Activated CD8-positive, alpha-beta memory T cell treated with anti-CD3 and anti-CD28 coated beads for 1 hour (primary cell): ENCODE measurements at places on chromosomes 2 and 18.

- no peak for DNase-seq
These were observed 1481.6 kb upstream of the PIK3C3 start for GRCh38 chr18:40473221-40474029.

DNA sequence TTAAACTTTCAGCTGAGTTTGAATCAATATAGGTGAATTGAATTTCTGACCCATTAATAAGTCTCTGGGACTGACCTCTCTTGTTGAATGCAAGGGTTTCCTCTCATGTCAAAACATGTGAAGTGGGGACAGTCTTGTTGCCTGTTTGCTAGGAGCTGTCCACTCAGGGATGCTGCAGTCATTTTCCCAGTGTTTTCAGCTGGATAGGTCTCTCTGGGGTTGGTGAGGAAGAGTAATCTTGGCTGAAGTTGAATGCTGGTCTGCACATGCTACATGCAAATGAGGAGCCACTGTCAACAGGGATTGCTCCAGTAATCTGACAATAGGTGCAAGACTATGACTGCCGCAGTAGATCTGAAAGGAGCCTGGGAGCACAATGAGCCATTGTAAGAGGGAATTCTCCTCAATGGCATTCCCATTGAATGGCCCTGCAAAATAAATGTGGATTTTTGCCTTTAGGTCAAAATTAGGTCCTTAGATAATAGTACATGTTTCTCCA lies 34.1 kb upstream of the IL1RL1 start:
- DNase-seq = no peak

- no peak for DNase-seq
These were observed 28.6 kb upstream of the POU3F3 start for GRCh38 chr2:104825124-104825865.

- DNase-seq = no peak
These were observed 20.3 kb downstream of the ITPRID2 start for GRCh38 chr2:181911830-181912229.

GRCh38 chr2:239212121-239212928 lies 188.5 kb downstream of the HDAC4 start:
- DNase-seq = no peak

- no peak for DNase-seq
These were observed 23.2 kb downstream of the ABCB11 start for GRCh38 chr2:169007941-169008340.

- DNase-seq = no peak
These were observed 234.9 kb upstream of the SMAD7 start for GRCh38 chr18:49185623-49186022.

DNA sequence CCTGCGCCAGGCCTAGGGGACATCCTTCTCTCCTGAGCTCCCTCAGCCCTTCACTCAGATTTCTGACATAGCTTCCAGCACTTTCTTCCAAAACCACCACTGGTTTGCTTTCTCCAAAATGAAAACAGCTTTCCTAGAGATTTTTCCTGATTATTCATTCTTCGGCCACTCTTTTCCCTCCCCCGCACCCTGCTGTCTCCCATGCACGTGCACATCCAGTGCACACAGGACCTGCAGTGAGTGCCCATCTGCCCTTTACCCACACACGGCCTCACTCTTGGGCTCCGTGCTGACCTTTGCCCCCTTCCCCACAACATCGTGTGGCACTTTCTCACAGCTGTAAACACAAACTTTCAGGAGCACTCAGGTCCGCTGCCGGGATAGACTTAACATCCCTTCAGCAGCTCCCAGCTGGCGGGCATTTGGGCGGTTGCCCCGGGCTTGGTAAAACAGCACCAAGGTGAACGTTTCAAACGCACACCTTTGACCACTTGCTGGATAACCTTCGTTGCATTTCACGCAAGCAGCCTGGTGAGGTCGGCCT lies 25.8 kb downstream of the KIF1A start:
- DNase-seq = no peak

DNA sequence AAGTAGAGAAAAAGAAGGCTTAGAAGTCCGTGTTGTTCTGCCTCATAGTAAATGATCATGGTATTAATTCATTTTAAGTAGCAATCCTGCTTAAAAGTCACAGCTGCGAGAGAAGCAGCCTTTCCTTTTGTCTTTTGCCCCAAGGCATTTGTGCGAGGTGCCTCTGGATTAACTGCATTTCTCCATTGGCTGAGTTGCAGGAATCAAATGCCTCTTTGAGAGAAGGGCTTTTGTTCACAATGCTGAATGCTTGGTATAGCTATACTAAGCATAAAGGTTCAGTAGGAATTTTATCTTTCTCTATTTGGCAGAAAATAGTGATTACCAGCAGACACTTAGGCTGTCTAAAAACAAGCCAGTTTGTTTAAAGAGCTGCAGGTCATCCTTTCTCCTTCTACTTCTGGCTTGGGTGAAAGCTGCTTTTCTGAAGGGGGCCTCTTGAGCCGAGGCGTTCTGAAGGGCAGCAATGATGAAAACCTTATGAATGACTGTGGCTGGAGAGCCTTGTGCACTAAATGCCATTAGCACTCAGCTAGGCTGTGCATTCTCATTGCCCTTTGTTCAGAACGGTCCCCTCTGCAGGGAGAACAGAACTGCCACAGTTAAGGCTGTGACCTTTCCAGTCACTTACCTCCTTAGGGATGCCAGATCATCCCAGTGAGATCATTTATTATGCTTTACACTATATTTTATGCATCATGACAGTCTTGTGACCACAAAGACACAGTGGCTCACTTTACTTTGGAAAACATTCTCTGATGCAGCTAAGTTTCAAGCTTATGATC lies 68.8 kb upstream of the TMEM87B start:
- no peak for DNase-seq

GRCh38 chr18:55920063-55920462 lies 332.1 kb upstream of the TCF4 start:
- DNase-seq = no peak

GRCh38 chr2:13003500-13003899 lies 286.8 kb downstream of the TRIB2 start:
- no peak for DNase-seq

- DNase-seq = no peak
These were observed 61.7 kb downstream of the MRPL35 start for GRCh38 chr2:86260978-86261377.

- DNase-seq = no peak
These were observed 41.9 kb downstream of the TANC1 start for GRCh38 chr2:159010340-159010739.

- no peak for DNase-seq
These were observed 16.0 kb upstream of the CNDP2 start for GRCh38 chr18:74480149-74480651.

GRCh38 chr2:170813611-170814532 lies 2.8 kb upstream of the GAD1 start:
- no peak for DNase-seq

DNA sequence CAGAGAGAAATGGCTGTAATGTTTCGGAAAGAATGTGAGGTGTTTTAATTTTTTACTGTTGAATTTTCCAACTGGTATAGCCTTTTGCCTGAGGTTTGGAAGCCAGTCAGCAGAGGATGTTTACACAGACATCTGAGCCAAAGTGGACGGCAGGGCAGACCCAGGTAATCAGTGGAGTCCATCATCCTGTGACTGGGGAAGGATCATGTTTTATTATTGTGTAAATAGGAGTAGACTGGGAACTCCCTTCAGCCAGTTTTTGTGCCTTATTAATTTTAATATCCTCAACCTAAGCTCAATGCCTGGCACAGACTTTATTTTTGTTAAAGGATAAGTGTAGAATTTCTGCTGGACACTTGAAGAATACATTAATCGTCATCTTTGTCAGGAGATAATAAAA lies 142.0 kb upstream of the GAREM1 start:
- DNase-seq = no peak

DNA sequence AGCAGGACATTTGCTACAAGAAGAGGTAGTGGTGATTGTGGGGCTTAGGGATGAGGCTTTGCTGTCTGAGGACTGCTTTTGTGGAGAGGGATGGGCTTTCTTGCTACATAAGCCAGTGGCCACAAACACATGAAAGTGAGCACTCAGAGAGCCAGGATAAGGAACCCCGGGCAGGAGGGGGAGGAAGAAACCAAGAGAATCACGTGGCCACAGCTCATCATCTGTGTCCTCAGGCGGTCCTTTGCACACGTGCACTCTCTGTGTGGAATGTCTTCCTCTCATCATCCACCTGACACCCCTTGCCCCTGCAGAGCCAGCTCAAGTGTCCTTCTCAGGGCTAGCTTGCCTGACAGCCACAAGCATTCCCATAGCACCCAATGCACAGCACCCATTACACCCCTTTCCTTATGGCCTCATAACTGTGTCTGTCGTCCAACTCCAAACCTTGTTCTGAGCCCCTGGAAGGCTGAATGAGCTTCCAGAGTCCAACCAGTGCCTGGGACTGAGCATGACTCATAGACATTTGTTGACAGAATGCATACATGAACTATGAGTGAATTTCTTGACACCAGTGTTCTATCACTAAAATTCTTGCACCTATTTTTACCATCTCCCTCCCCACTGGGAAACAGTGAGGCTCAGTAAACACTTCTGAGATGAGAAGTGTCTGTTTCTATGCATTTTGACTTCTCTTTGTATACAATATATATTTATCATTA lies 398.3 kb downstream of the ALK start:
- DNase-seq = no peak

DNA sequence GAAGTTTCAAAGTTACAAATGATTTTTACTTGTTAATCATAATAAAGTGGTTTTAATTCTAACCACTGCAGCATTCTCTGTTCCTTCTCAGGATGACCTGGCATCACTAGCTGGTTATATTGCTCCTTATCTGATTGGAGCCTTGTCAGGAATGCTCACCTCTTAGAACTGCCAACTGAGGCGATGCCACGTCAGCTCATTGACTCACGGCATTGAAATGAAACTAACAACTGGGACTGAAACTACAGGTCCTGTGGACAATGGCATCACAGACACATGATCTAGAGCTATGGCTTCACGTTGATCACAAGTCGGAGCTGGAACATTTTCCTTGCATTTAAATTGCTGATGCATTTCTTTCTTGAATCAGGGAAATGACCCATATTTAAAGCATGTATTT lies 54.9 kb upstream of the MAP2 start:
- no peak for DNase-seq

- DNase-seq = no peak
These were observed 22.0 kb upstream of the POLR1B start for GRCh38 chr2:112520234-112520783.

GRCh38 chr2:162028511-162028910 lies 45.5 kb downstream of the DPP4 start:
- no peak for DNase-seq

DNA sequence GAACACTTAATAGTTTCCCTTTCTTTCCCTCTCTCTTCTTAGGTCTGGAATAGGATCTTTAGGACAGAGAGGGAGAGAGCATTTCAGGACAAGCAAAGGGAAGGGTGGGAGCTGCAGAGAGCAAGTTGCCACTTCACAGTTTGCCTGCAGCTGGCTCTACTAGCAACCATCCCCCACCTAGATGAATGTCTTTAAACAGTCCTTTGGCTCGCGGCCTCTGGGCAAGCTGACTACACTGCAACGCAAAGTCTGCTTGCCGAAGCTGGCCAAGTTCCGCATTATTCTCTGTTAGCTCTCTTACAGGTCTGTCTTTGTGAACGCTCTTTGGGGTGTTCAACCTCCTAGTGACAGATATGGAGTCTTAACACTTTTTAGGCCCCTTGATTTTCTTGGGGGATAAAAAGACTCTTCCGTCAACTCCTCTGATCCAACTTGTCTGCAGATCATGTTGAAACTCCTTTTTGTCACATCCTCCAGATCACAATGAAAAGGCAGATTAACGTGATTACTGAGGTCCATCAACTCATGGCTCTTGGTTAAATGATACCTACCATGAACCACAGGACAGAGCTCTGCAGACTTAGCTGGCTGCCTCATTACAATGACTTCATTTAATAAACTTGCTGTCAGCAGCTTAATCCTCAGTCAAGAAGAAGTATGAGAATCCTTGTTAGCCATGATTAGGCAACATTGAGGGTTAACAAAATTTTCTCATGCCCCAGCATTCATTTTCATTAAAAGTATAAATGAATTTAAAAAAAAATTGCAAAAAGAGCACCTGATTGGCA lies 74.6 kb downstream of the SLC4A3 start:
- DNase-seq = no peak

DNA sequence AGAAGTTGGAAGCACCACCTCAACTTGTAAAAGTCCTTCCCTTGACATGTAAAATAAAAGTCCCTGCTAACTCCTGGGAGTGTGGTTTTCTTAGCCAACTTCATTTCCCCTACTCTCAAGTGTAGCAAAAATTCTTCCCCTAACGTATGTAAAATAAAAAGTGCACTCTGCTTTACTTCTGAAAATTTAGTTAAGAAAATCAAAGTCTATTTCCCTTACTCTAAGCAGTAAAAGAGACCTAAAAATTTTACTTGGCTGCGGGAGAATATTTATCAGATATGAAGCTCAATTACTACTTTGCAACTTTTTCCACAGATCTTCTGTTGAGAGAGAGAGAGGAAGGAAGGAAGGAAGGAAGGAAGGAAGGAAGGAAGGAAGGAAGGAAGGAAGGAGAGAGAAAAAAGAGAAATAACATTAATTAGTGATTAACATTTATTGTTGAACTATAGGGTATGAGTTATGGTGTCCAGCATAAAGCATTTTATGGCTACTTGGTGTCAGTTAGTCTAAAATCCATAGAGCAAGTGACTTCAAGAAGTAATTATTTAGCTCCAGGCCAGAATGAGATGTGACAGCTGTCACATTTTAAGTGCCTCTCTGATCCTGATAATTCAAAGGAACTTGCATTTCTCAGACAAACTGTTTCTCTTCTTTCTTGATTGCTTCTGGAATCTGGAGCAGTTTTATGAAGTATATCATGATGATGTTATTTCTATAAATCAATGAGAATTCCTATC lies 210.3 kb downstream of the TMX3 start:
- no peak for DNase-seq

- DNase-seq = no peak
These were observed 281.1 kb downstream of the SLC4A3 start for GRCh38 chr2:219908538-219908937.

- DNase-seq = no peak
These were observed 41.6 kb downstream of the ZBTB7C start for GRCh38 chr18:48367557-48367956.

DNA sequence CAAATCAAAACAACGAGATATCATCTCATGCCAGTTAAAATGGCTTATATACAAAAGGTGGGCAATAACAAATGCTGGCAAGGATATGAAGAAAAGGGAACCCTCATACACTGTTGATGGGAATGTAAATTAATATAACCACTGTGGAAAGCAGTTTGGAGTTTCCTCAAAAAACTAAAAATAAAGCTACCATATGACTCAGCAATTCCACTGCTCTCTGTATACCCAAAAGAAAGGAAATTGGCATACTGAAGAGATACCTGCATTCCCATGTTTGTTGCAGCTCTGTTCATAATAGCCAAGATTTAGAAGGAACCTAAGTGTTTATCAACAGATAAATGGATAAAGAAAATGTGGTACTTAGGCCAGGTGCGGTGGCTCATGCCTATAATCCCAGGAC lies 124.8 kb downstream of the MSTN start:
- no peak for DNase-seq

DNA sequence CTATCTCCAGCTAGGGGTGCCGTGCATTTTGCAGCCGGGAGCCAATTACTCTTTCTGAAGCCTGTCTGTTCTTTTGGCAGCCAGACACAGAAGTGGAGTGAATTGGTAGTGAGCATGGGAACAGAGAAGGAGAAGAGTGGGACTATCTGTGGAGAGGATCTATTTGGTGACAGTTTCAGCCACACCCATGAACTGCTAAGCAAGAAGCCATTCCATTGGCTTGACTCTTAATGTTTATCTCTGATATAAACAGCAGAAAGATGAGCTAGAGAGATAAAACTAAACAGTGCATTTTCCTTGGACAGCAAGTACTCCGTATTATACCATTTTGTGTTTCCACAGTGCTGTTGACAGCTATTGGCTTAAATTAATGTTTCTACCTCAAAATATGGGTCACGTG lies 259.6 kb upstream of the THUMPD2 start:
- no peak for DNase-seq

- no peak for DNase-seq
These were observed 1.6 kb upstream of the MARCHF7 start for GRCh38 chr2:159710601-159711180.
